IMR-90 (cell line): ENCODE measurements at places on chromosomes 12 and 14. TPM values are rescaled to one million over a fixed set of nuclear protein-coding genes. Genes with fewer than 3 reads are reported as not detected.

The CISTR gene
- not detected in 2 replicates for polyA plus RNA-seq

The OR6C2 gene
- not detected in 2 replicates for polyA plus RNA-seq

The ITGB7 gene
- polyA plus RNA-seq, result 0.44 and 0.60 TPM in 2 replicates

The TAS2R8 gene
- not detected in 2 replicates for polyA plus RNA-seq

The NYNRIN gene
- polyA plus RNA-seq, result 5.3 and 5.4 TPM in 2 replicates

DNA sequence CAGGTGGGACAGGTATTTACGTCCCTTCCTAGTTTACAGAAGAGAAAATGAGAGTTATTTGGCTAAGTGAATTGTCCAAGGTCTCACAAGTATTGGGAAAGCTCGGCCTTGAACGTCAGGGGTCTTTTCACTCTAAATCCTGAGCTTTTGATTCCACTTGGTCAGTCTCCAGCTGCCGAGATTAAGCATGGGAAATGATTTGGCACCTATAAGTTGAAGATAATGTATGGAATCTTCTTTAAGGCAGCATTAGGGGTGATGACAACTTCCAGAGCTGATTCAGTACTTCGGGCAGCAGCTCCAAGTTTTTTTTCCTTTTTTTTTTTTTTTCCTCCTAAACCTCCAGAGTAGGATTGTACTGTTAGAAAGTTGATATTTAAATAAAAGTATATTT is 722 bp downstream of the FAM234B start:
- DNase-seq, result no peak

DNA sequence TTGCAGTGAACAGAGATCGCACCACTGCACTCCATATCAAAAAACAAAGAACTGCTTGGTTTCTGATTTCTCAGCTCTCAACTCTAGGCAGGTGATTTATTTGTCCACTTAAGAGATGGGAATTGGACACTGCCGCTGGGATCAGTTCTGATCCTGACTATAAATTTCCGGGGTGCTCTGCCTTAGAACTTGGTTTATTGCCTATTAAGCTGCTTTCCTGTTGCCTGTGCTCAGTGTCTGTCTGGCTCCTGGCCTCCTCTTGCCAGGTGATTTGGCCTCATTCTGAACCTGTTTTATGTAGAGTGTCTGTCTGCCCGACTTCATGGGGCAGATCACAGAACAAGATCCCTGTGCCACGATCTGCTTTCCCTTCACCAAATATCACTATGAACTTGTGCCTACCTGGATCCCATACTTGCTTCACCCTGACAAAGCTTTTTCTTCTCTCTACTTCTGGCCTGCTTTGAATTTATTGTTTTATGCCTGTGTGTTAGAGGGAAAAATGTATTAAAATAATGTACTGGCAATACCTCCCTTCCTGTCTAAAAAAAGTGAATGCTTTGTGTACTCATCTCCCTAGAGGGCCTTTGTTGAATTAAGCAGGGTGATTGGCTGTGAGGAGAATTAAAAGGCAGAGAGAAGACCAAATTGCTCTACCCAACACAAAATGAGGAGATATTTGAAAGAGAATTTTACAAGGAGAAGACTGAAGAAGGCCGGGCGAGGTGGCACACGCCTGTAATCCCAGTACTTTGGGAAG is 27.6 kb downstream of the CDKN1B start:
- no peak for DNase-seq

GRCh38 chr12:86275356-86275755 is 19.2 kb upstream of the MGAT4C start:
- no peak for DNase-seq

- DNase-seq, result no peak
Measured at GRCh38 chr12:113161415-113162016, 12.0 kb downstream of the CFAP73 start.

- no peak for DNase-seq
Measured at GRCh38 chr12:41205070-41205709, 17.1 kb downstream of the PDZRN4 start.

GRCh38 chr12:61857968-61858367 is 402.2 kb upstream of the USP15 start:
- DNase-seq, result no peak

The COX8C gene
- not detected in 2 replicates for polyA plus RNA-seq

DNA sequence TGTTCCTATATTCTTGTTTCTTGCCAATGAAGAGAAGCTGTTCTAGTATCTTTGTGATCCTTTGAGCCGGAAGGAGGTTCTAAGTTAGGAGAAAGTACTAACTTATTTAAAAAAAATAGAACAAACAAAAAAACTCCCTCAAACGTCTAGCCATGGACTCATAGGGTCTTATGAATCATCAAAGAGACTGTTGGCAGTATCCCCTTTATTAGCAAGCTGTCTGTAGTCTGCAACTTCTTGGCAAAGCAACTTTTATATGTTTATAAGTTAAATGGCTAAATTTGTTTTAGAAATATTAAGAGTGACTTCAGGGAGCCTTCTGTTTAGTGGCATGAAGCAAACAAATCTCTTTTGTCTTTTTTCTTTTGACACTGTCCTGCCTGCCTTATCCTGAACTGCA is 291.9 kb downstream of the FUT8 start:
- peak; percentile 75 for DNase-seq

The NRIP2 gene
- polyA plus RNA-seq, result 0.19 and 0.27 TPM in 2 replicates

DNA sequence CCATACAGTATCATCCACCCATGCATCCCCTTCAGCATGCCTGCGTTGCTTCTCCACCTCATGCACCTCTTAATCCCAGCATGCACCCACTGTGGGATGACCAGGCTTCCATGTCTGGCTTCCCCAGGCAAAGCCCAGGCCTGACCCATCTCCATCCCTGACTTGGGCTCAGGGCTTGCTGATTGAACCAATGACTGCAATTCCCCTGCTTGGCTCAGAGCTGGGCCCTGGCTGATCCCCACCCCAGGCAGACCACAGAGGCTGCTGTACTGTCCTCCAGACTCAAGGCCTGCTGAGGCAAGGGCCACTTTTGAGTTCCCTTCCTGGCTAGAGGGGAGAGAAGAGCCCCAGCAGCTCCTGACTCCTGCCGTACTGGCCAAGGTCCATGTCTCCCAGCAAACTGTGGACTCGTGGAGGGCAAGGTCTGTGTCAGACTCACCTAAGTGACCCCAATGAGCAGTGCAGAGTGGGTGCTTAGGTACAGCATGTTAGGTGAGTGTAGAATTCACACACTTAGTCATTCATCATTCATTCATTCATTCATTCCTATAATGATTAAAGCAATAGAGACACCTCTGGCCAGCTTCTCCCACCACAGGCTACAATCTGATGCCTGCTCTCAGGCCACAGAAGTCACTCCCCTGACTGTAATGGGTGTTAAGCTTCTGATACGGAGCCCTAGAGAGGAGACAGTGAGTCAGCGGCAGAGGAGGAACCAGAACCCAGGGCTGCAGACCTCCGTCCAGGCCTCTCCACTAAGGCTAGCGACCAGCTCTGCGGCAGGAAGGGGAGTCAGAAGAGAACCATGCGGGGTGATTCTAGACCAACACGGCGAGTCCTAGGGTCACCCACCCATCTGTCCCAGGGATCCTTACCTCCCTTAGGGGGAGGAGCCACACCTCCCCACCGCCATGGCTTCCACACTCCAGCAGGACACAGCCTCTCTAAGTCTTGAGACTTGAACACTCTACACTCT is 2.9 kb downstream of the BEGAIN start:
- DNase-seq, result no peak

DNA sequence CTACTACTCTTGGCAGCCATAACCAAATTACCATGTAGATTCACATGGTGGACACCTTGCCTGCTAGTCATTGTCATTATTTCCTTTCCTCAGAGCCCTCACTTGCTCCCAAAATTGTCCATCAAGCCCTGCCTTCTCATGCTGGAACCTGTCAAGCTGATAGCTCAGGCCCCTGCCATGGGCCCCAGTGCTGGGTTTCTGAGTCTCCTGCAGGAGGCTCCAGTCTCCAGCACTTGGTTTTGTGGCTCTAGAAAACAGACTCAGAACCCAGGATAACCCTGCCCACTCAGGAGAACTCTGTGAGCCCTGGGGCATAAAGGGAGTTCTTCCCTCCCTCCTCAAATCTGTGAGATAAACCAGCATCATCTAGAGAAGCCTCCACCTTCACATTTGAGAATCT is 10.8 kb downstream of the KRT71 start:
- no peak for DNase-seq
